ENCODE measurements at places on chromosomes 4 and X.

DNA sequence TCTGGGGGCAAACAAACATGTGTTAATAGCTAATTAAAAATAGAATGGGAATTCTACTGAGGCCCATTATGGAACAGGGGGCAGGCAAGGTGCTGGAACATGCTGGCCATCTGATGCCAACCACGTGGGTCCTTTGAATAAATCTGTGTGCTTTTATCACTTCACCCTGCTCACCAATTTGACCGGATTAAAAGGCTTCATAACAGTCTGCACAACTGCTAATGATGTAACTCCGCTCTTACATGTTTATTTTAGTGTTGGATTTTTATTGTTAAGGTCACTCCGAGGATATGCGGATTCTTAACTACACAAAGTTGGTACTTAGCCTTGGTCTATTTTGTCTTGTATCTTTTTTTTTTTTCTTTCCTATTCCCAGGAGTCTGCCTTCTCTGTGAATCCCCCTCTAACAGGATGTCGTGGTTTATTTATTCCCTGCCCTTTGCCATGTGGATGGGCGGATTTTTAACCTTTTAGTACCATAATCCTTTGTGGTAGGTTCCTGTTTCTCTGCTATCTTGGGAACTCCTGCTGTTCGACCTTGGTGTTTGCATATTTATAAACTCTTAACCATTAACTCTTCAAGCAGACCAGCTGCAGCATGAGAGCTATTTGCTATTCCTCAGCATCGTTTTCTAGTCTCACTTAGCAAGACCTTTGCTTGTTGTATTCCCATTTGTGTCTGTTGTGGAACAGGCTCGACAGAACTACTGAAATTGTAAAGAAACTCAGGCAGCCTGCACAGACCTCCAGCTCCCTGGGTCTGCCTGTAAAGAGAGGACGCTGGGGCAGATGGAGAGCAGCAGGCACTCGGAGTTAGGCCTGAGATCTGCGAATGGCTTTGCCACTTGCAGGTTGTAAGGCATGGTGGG lies 38.0 kb downstream of the TRIM2 start:
- no peak for DNase-seq

GRCh38 chr4:87117051-87117731 lies 103.2 kb downstream of the KLHL8 start:
- DNase-seq = no peak

GRCh38 chrX:119685225-119686066 lies 7.5 kb downstream of the SEPTIN6 start:
- peak; percentile 39 for DNase-seq

GRCh38 chr4:96175871-96176270 lies 336.0 kb downstream of the PDHA2 start:
- no peak for DNase-seq

DNA sequence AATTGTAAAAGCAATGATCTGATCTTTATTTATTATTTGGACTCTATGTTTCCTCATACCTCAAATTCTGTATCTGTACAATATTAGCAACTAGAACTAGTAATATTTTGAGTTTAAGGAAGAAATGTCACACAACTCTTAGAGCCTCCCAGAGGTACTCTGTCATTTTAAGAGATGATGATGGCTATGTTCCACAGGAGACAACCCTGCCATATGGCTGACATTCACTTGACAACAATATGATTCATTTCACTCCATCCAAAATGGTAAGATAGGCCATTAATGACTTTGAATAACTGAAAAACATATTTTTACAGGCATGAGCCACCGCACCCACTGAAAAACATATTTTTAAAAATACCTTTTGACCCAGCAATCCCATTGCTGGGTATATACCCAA lies 190.3 kb downstream of the MAML3 start:
- no peak for DNase-seq

DNA sequence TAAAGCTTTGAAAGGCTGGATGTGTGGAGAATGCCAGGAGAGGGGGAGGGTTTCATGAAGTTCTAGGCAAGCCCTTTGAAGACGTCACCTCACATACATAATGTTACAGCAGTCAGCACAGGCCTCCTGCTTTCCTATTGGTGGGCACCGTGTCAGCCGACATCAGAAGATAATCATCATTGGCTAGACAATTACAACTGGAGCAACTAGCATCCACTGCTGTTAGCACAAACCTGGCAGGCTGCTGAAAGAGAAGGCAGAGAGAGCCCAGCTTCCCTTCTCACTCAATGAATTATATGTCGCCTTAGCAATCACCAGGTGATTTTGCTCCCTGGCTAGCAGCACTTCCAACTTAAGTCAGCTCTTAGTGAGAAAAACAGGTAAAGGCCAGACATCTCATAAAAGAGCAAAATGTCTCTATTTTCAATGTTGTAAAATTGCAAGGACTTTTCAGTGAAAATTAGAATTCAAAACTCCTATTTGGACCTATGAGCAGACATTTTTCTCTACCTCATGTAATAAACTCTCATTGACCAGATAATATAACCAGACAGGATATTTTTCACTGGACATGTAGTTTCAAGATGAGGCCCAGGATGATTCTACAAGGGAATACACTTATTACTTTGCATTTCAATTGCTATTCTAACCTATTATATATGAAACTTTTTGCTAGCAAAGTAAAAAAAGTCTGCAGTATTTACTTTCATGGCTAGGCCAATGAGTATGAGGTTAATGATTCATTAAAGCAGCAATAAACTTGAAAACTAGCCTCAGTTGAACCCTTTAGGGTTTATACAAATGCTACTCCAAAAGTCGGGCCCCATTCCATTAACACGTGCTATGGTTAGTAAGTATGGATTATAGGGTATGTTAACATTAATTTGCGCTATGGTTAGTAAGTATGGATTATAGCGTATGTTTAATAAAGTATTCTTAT lies 4.3 kb downstream of the ELOVL6 start:
- DNase-seq = peak; percentile 77

DNA sequence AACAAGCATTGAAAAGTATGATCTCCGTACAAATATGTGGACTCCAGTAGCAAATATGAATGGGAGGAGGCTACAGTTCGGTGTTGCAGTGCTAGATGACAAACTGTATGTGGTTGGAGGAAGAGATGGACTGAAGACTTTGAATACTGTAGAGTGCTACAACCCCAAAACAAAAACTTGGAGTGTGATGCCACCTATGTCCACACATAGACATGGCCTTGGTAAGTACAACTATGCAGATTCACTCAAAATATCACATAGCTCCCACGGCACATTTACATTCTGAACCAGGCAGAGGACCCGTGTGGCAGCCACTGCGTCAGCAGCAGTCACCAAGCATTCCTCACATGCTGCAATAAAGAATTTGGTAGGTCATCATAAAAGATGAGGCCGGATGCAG lies 41.3 kb downstream of the KLHL5 start:
- no peak for DNase-seq

DNA sequence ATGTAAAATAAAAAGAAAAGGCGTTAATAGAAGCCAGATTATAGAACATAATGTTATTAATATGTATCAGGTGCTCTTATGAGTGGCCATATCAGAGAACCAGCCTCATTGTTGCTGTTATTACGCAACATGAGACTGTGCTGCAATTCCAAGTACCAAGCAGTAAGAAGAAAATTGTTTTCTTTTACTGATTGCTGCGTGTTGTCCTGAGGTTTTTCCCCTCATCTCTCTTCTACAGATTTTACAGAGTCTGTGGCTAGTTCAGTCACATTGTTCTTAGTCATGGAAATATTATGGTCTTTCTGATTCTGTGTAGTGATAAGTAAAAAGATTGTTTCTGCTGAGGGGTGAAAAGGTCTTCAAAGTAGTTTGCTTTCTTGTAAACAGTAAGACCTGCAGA lies 55.9 kb downstream of the NPNT start:
- DNase-seq = no peak

- no peak for DNase-seq
Observed at GRCh38 chr4:106305435-106306055, 10.5 kb downstream of the TBCK start.

DNA sequence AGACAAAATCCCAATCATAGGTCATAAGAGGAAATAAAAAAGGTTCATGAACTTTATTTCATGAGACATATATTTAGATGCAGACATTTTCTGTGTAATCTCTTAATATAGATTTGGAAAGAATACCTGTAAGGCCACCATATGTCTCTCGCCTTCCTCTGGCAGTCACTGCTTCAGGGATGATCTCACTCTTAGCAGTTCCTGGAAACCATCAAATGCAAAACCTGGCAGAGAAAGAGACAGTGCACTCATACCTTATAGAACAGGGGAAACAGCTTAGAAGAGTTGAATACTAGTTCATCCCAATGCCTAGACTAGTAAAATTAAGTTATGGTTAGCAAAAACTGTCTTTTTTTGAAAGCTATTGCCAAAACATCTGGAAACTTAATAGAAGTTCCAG lies 243.3 kb downstream of the GASK1B start:
- no peak for DNase-seq

DNA sequence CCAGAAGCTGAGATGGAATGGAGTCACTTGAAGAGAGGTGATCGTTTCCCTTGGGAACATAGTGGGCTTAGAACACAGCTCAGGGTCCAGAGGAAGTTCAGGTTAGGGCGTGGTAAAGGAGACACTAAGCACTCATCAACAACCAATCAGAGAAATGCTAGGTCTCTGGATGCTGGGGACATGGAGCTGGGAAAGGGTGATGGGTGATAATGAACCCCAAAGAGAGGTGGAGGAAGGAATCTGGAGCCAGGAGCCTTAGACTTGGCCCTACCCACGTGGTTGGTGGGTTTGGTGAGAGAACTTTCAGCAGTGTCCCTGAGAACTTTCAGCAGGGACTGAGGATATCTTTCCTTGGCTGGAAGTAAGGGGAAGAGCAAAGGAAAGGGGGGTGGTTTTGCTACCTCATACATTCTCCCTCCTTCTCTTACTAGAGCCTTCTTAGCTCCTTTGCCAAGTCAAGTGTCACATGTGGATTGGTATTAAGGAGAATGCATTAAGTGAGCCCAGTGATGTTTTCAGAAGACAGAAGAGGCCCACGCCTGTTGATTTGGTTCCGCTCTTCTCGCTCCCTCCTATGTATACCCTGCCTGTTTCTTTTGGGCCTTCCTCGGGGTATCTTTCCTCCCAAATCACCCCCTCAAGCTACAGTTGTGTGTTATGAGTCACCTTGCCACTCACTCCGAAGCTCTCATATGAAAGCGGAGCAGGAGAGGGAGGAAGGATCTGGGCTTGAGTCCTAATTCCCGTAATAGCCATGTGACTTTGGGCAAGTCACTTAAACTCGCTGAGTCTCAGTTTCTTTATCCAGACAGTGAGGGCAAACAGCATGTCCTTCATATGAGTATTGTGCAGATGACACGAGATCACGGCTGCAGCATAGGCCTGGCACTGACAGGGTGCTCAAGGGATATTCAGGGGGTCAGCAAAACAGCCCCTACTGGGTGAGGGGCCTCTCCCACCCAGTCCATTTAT lies 63.1 kb downstream of the TSC22D3 start:
- DNase-seq = no peak

- DNase-seq = no peak
Observed at GRCh38 chr4:48329193-48329592, 12.1 kb upstream of the SLAIN2 start.

- no peak for DNase-seq
Observed at GRCh38 chrX:55451626-55451989, 319 bp upstream of the MAGEH1 start.

- no peak for DNase-seq
Observed at GRCh38 chr4:148425327-148426110, 16.7 kb downstream of the NR3C2 start.

GRCh38 chr4:67721315-67721769 lies 20.4 kb upstream of the UBA6 start:
- DNase-seq = no peak

DNA sequence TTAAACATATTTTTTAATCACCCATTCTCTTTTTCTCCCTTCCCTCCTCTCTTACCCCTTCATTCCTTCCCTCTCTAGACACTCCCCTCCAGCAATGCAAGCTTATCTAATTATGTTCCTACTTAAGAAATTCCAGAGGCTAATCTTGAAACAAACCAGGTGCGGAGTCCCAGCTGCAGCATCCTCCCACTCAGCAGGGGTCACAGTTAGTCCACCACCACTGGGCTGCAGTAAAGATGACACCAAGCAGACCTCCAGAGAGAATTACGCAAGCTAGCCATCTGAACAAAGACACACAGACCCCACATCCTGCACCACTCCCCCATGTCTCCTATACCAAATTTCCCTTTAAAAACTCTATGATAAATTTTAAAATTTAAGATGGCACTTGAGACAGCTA lies 13.9 kb upstream of the SEC24B start:
- DNase-seq = no peak

- no peak for DNase-seq
Observed at GRCh38 chr4:171979461-171979860, 166.3 kb downstream of the GALNTL6 start.

DNA sequence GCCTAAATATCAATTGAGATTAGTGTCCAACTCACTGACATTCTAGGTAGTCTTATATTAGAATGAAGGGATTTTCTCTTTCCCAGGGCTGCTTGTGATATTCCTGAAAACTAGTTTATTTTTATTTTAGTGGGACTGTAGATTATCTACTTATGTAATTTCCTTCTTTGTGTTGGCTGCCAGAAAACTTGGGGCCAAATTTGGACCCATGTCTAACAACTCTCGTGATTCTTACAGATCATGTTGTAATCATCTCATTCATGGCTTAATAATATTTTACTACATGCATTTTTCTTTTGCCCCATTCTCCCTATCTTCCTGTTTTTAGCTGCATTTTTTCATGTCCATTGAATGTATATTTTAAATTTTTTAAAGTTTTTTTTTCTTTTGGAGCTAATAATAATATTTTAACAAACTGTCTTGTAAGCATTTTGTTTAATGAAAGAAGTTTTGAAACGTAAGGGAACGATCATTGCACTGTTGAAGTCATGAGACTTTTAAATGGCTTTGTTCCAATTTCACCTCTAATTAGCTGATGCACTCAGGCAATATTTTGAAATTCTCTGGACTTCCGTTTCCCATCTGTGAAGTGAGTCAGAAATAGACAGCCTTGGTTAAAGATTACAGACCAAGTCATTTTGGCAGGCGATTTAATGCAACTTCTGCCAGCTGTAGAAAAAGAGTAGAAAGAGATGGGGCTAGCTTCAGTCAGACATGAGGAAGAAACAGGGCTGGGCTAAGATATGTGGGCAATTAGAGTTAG lies 14.3 kb upstream of the TDO2 start:
- DNase-seq = no peak

- no peak for DNase-seq
Observed at GRCh38 chr4:73648478-73648877, 28.2 kb upstream of the RASSF6 start.

DNA sequence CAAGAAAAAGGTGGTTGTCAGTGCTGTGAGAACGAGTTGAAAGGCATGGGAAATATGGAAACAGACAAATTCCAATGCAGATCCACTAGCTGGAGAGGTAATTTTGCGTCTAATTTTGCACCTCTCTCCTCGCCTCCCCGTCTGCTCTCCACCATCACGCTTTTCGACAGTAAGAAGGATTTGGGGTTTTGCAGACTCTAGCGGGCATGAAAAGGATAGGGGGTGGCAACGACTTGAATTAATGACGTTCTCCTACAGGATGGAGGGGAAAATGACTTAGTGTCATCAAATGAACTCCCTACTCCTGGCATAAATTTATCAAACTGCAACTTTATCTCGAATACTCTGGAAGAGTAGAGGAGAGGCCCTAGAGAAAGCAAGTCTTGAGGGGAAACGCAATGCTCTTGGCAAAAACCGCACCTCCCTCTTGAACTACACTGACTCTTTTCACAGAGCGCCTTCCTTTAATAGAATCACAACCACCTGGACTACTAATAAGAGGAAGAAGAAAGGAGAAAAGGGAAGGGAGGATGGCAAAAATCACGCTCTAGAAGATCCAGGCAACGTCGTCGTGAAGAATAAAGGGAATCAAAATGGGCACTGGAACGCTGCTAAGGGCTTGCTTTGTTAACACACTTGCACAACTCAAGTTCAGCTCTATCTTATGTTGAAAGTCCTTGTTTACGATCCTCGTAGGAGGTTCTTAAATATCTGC lies 871 bp upstream of the SLITRK2 start:
- no peak for DNase-seq

- no peak for DNase-seq
Observed at GRCh38 chrX:41382714-41383645, 49.0 kb downstream of the DDX3X start.
